ENCODE measurements at places on chromosomes 7 and 10.

GRCh38 chr10:15172306-15172840 is 3.9 kb upstream of the NMT2 start:
- DNase-seq: no peak

- DNase-seq: no peak
Observed at GRCh38 chr7:118735441-118735840, 510.9 kb downstream of the ANKRD7 start.

GRCh38 chr7:106657085-106657991 is 3.6 kb downstream of the CCDC71L start:
- DNase-seq: no peak

DNA sequence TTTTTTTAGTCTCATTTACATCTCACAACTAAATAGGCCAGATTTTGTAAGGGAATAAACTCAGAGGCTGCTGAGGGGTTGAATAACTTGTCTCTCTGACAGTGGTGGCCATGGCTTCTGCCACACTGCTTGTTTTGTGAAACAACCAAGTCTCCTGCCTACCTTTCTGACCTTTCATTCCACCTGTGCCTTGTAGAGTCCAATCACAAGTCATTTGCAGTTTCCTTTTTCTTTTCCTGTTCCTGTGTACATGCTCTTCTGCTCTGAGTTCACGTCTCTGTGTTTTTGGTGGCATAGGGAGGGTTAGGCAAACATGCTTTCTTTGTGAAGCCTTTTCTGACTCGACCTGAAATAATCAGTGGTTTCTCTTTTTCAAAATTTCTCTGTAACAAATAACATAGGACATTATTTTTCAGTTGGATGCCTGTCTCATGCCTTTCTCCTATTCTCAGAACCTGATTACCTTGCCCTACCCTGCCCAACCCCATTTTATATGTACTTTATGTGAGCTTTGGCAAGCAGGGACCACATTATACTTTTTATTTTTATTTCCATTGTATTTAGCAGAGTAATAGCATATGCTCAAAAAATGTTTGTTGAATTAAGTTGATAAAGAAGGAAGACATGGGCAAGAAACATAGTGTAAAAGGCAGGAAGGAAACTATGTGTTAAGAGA is 81.7 kb downstream of the HDAC9 start:
- no peak for DNase-seq

DNA sequence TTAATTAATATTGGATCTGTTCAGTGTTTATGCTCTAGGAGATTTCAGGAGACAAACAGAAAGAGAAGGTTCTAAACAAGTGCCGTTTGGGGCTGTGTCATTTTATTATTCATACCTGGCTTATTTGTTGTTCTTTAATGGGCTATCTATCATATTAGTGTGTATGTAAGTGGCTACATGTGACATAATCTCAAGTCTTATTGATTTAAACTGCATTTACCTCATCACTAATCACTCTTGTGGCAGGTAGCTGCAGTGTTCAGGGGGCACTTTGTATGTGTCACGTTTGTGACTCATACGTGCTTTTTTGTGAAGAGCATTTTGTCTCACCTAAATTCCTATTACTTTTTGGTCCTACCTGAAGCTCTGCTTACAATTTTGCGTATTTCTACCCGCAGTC is 95.4 kb downstream of the EXOC4 start:
- DNase-seq: no peak

- DNase-seq: no peak
Observed at GRCh38 chr10:16184096-16184597, 252.7 kb upstream of the PTER start.

DNA sequence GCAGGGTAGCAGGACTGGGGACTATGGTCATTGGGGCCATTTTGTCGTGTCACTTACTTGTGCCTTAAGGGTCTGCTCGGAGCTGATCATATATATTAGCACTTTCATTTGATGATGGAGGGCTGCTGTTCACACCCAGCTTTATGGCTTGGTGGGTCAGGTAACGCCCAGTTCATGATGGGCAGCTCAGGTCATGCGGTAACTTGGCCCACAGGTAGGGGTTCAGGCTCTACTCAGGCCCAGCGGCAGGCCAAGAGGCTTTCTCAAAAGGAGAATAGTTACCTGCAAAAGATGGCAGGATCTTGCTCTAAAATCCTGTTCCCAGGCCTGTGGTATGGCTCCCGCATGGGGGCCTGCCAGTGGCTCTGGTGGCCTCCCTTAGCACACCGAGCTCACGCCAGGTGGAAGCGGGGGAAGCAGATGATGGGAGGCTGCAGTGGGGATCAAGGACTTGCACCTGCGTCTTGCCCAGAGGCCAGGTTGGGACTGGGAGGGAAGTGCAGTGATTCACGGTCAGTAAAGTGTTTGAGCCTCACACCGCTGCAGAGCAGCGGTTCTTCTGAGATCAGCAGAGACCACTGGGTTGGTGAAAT is 109.5 kb downstream of the ADCY1 start:
- DNase-seq: no peak

GRCh38 chr7:121394709-121395140 is 1.4 kb downstream of the FAM3C start:
- no peak for DNase-seq

DNA sequence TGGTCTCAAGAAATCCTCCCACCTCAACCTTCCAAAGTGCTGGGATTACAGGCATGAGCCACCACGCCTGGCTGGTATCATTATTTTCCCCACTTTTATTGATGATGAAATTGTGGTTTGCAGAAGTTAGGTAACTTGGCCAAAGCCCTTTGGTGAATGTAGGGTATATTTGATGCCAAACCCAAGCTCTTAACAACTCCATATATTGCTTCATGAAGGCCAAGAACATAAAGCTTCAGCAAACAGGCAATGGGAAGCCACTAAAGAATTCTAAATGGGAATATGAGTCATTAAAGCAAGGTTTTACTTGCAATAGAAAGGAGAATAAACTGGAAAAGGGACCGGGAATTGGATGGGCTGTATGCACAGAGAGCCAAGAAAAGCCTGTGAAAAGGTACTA is 142.7 kb downstream of the KMT2E start:
- DNase-seq: no peak

DNA sequence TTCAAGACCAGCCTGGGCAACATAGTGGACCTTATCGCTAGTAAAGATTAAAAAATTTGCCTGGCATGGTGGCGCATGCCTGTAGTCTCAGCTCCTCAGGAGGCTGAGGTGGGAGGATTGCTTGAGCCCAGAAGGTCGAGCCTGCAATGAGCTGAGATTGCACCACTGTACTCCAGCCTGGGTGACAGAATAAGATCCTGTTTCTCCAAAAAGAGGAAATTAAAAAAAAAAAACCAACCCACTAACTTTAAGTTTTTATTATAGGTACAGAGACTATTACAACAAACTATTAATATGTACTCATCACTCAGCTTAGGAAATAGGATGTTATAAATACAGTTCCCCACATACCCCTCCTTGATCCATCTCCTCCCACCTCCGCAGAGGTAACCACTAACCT is 30.2 kb downstream of the DHTKD1 start:
- DNase-seq: no peak

DNA sequence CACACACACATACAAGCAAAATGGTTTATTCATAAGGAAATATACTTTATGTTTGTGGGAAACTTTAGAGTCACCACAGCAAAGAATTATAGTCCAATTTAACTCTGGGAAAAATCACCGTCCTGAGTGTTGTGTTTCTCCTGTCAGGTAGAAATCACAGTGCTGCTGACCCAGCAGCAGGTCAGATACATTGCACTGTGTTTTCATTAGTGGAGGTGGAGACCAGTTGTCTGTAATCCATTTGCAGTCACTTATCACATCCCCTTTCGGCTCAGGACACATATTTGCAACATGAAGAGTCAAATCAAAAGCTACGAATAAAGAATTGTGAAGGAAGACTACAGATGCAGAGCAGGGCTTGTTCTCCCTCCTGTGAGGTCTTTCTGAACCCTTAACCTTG is 799.6 kb downstream of the GRM8 start:
- DNase-seq: no peak

DNA sequence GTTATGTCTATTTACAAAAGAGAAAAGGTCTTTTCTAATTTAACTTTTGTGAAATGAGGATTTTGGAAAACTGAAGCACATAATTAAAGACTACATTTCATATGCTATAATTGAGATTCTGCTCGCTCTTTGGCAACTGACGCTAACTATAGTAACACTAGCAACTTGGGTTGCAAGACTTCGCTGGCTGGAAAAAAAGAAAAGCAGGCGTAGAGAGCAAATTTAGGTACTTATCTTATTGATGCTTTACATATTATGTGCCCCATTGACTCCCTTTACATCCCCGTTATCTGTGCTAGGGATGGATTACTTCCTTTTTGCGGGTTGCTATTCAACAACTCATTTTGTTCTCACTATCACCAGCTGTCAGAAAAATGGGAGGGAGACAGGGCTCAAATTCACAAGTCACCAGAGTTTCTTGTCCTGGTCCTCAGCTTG is 10.5 kb downstream of the SEMA3C start:
- no peak for DNase-seq

DNA sequence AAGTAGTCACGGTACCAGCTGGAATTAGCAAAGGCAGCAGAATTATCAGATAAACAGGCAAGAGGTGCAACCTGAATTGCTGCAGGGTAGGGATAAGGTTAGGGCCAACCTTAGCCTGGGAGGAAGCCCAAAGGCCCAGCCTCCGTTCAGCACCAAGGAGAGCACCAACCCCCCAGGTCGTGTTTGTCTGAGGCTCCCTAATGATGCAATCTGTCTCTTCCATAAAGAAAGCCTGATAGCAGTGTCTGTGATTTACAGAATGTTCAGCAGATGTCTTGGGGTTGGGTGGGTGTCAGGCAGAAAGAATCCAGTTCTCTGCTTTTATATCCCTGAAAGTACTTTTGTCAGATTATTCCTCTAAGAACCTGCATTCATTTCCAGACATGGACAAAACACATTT is 328.4 kb upstream of the AOAH start:
- no peak for DNase-seq

- peak; percentile 16 for DNase-seq
Observed at GRCh38 chr10:51073453-51074237, 642 bp upstream of the PRKG1 start.

DNA sequence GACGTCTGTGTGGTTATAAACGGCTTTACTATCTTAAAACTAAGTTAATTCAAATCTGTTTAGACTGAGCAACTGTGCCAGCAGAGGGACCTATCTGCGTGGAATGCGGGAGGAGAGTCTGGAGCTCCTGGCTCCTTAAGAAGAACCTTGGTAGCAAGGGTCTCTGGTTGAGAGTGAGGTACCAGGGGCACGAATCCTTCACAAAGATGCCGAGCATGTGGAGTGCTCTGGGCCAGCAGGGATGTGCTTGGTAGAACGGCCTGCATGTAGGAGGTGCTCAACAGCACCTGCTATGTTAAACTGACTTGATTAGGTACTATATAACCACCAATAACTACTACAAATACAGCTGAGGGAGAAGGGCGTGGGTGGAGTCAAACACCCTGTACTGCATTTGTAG is 102.6 kb downstream of the VIPR2 start:
- DNase-seq: no peak

DNA sequence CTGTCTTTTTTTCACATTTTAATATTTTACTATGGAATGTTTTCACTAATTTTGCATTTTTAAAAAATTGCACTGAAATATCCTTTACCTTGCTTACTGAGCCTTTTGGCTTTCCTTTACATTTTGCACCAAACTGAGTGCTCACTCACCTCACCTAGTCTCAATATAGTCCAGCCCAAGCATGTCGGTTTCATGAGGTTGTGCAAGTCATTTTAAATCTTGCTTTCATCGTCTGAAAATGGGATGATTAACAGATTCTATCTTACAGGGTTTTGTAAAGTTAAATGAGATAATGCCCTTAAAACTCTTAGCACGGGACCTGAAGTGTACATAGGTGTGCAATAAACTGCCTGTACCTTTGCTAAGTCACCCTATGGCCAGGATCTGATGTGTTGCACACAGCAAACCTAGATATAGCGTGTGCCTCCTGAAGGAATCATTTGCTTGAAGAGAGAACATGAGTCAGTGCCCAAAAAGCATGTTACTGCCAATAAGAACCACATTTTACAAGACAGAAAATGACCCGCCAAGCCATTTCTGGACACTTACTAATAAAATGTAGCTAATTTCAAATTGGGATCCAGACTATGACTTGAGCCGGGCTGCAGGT is 199.8 kb downstream of the JCAD start:
- DNase-seq: no peak

- no peak for DNase-seq
Observed at GRCh38 chr10:14625765-14626525, 148.8 kb downstream of the FAM107B start.

DNA sequence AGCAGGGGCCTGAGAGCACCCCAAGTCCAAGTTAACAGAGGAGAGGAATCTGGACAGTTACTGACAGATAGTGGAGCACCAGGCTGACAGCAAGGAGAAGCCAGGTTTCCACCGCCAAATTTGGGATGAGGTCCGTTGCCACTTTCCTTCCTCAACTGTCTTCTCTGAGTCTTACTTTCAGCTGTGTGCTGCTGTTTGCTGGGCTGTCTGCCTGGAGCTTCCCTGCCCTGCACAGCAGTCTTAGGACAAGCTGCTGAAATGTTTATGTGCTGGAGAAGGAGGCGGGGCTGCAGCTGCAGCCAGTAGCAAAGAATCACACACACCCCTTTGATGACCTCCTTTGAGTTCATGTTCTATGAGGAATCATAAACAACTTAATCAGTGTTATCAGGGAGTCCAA is 17.4 kb upstream of the CYP3A7 start:
- DNase-seq: no peak

- DNase-seq: no peak
Observed at GRCh38 chr7:44824894-44825526, 22.9 kb downstream of the H2AZ2 start.

- no peak for DNase-seq
Observed at GRCh38 chr10:128631801-128632241, 505.6 kb upstream of the MKI67 start.

GRCh38 chr10:49115015-49115795 is at the start of gene VSTM4:
TSS of gene VSTM4 (minus strand) at chr10:49115522. CDS start at chr10:49115485, 37 bp downstream.
- peak; percentile 33 for DNase-seq

DNA sequence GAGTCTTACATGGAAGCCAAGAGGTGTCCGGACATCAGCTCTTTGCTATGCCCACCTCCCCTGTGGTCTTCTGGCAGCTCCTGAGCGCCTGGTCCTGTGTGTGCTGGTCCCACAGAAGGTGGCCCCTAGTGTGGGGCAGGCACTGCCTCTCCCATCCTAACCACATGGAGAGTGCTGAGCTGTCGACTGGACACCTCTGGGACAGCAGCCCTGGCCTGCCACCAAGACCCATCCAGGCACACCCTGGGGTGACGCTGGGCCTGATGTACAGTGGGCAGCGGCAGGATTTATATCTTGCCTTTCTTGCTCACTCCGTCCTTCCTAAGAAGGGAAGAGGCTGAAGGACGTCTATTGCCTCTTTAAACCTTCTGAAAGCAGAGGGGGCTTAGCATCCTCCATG is 98.7 kb downstream of the EBF3 start:
- no peak for DNase-seq

GRCh38 chr7:1010226-1010625 is 27.2 kb downstream of the CYP2W1 start:
- DNase-seq: no peak

GRCh38 chr7:431041-431440 is 88.6 kb downstream of the PDGFA start:
- no peak for DNase-seq

- DNase-seq: no peak
Observed at GRCh38 chr10:33794460-33794859, 460.0 kb upstream of the NRP1 start.
